ENCODE measurements at places on chromosomes 16 and 17.

- no peak for DNase-seq
These were observed 145.2 kb downstream of the SDK2 start for GRCh38 chr17:73498886-73499554.

DNA sequence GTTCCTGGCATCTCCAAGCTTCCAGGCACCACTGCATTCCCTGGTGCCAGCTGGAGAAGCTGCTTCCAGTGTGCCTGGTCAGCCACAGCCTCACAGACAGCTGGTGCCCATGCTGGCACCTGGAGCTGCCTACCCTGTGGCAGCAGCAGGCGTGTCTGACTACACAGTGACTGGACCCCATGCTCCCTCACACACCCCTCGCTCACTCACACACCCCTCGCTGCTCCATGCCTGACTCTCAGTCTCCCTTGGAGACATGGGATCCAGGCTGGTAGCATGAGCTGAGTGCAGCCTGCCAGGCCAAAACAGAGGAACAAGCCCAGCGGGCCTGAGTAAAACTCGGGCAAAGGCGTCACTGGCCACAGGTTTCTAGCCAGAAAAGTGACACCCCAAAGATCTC is 59.1 kb upstream of the SMIM36 start:
- DNase-seq: no peak

DNA sequence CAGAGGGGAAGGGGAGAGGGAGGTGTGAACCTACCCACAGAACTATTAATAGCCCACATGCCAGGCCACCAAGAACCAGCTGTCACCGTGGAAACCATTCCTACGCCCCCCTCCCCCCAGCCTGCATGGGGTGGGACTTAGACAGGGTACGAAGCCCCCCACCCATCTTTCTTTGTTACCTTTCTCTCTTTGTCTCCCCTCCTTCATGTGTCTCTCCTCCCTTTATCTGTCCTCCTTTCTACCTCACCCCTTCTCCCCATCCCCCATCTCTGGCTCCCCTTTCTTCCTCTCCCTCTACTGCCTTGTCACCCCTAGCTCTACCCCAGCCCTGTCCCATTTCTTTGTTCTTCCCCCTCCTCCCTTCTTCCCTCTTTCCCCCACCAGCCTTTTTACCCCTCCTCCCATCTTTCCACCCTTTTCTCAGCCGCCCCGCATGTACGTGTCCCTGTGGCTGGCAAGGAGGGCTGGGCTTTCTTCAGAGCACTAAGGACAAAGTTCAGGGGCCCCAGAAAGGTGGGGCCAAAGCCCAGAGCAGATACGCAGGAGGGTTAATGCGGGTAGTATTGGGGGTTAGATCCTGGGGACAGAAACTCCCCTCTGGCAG is 8.0 kb downstream of the THRA start:
- DNase-seq: no peak

- no peak for DNase-seq
These were observed 57.4 kb upstream of the GRIN2A start for GRCh38 chr16:10239640-10240039.

DNA sequence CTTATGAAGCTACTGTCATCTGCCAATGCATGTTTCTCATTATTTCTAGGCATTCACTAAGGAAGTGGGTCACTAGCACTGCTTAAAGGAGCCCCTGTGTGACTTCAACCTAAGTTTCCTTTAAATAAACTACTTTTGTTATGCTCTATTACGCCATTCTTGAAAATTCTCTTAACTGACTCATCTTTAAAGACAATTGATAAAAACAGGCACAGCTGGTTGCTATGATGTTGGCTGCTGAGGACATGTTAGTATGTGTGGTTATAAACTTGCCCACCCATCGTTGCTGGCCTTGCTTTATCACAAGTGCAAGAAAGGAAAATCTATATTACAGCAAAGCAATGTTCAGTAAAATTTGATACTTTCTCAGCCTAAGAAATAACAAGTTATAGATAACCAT is 75.8 kb upstream of the CNTNAP4 start:
- peak; percentile 0 for DNase-seq

DNA sequence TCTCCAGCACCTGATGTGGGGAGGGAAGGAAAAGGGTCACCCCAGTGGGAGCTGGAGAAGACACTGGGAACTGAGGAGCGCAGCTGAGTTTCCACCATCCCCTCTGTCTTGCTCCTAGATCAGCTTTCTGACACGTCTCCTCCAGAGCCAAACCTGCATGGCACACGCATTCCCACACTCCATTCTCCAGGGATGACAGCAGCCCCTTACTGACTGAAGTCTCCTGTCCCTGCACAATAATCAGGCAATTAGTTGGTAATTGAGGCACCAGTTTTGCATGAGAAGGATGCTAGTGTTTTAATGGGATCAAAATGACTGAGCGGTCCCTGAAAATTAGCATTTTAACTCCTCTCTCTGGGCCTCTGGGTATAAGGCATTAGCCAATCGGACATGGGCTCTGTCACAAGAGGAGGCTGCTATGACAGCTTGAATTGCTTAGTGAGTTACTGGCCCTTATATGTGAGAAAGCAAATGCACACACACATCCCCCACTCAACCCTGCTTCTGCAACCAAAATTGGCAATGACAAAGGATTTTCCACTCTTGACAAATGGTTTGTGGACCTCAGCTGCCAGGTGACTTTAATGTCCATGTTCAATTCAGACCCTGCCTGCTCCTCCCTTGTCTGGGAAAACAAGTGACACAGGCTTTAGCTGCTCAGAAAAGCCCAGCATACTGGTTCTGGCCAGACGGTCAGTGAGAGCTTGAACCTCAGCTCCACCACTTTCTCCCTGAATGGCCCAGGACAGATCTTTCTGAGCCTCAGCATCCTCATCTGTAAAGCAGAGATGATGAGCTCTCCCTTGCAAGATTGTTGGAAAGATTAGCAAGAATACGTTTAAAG is 57.2 kb upstream of the SREBF1 start:
- DNase-seq: no peak

GRCh38 chr16:89048871-89049422 is 44.7 kb upstream of the ACSF3 start:
- no peak for DNase-seq
